Activated T-cell treated with anti-CD3 and anti-CD28 coated beads for 4 hours (primary cell): ENCODE measurements at places on chromosomes 3 and 15.

- DNase-seq: peak; percentile 88
Measured at GRCh38 chr15:75455424-75455981, 4.0 kb upstream of the SIN3A start.

DNA sequence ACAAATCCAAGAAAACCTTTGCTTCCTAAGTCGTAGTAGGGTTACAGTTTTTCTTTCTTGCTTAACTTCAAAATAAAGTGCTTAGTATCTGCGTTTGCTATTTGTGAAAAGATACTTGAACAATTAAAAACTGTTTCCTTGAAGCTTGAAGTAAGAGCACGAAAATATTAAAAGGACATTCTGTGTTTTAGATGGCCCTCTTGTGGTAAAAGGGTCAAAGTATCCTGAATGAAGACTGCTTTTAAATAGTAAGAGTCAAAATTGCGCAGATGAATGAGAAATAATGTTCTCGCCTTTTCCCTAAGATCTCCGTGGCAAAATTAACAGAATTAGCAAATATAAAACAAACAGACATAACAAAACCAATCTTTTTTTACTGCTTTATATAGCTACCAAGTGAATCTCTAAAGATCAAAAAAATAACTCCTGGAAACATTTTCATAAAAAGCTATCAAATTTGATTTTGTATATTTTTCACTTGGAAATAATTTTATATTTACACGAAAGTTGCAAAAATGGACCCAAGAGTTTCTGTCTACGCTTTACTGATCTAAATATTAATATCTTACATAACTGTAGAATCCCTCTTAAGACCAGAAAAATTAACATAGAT is 175.4 kb downstream of the MBNL1 start:
- DNase-seq: no peak

- no peak for DNase-seq
Measured at GRCh38 chr15:29129221-29129620, 140.4 kb downstream of the NSMCE3 start.

GRCh38 chr3:31054032-31054431 is 159.6 kb upstream of the GADL1 start:
- no peak for DNase-seq

DNA sequence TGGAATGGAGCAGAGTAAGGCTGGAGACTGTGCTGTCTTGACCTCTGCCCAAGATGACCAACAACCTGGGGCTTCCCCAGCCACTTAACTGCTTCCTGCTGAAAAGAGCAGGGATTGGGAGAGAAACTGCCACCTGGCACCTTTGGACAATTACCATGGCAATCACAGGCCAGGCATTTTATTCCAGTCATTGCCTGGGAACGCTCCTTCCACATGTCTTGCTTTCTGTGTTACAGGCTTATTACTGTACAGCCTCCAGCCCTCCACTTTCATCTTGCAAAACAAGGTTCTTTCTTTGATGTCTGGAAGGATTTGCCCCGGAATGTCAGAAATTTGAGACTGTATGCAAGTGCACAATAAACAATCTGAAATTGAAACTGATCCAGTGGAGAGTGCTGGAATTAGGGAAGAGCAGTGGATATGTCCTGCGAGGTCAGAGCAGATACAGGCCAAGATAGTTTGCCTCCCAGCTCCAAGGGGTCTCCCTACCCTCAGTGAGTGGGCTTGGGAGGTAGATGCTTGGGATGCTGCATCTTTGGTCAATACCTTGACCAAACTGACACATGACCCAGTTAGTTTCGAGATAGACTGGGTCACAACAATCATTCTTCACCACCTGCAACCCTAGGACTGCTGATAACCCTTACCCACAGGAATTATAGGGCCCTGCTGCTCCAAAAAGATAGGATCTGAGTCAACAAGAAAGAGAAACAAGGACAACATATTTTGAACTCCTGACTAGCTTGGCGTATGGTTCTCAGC is 2.7 kb downstream of the PPP1R14D start:
- DNase-seq: no peak
